ENCODE measurements at places on chromosomes 1 and 21. TPM values are rescaled to one million over a fixed set of nuclear protein-coding genes. Genes with fewer than 3 reads are reported as not detected.
A peak's percentile ranks its signal among the peaks of the same experiment; 100 is the strongest.

SH3BGRL3 gene
- 162 TPM for total RNA-seq

DHDDS gene
- 89.2 TPM for total RNA-seq

HES2 gene
- 0.36 TPM for total RNA-seq

ST6GALNAC3 gene
- total RNA-seq = 1.6 TPM

RXFP4 gene
- total RNA-seq = not detected

CR1L gene
- total RNA-seq = not detected

NBL1 gene
- 158 TPM for total RNA-seq

DNA sequence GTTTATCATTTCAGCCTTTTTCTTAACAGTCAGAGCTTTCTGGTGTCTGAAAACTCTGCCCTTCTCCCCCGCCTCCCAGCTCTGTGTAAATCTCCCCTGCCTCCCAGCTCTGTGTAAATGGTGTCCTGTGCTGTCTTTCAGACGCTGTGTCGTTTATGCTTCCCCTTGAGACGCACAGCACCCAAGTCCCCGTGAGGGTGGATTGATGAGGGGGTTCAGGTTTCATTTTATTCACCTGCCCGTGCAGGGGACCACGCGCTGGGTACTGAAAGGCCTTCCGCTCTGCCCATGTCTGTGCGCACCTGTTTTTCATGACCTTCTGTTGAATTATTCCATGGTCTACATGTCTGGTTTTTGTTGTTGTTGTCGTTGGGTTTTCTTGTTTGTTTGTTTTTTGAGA lies 108.2 kb upstream of the COL6A1 start:
- peak; percentile 38 for DNase-seq
- peaks cover 55% of the 10 kb centered on the region for H3K4me1 ChIP-seq
- H3K36me3 ChIP-seq = no peaks in the 10 kb centered on the region

DNA sequence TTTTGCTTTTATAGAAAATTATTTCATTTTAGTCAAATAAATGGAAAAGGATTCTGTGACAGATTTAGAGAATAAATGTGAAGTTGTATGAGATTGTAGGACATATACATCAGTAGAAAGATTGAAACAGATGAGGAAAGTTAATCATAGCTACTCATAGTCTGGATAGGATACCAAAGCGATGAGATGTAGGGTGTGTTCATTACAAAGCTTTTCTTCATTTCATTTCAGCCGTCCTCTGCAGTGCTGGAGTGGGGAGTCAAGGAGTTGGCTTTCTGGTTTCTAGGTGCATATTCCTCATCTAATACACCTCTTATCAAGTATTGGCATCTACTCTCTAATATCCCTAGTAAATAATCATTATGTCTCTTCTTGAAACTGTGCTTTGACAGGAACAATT lies 149.5 kb upstream of the NEGR1 start:
- no peak overlapping the region for H3K27ac ChIP-seq
- H3K36me3 ChIP-seq = peaks cover 6% of the 10 kb centered on the region
- H3K4me1 ChIP-seq = no peaks in the 10 kb centered on the region
- peaks cover 1% of the 10 kb centered on the region for H3K27me3 ChIP-seq

DNA sequence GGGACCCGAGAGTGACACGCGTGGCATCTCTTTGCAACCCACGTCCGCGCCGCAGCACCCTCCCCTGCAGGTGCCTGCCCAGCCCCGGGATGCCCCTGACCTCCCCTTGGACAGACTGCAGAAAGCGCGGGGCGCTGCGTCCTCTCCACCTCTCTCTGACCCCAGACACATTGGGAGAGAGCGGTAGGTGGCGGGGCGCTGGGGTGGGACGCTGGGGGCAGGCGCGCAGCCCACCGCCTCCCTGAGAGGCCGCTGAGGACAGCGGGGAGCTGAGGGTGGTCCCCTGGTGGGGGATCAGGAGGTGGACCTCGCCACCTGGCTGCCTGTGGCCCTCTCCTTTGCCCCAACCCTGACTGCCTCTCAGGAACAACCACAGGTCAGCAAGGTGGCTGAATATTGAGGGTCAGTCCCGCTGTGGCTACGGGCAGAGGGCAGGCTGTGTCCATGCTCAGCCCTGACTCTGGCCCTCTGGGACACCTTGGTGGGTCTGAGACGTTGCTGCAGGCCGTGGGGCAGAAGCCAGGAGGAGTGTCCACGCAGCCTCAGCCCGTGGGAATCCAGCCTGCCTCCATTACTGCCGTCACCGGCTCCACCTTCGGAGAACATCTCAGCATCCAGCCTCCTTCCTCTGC lies 761 bp upstream of the UBE2J2 start:
- no peak for DNase-seq
- no peaks in the 10 kb centered on the region for H3K27me3 ChIP-seq
- H3K4me3 ChIP-seq = peak overlapping the region; percentile 67

DNA sequence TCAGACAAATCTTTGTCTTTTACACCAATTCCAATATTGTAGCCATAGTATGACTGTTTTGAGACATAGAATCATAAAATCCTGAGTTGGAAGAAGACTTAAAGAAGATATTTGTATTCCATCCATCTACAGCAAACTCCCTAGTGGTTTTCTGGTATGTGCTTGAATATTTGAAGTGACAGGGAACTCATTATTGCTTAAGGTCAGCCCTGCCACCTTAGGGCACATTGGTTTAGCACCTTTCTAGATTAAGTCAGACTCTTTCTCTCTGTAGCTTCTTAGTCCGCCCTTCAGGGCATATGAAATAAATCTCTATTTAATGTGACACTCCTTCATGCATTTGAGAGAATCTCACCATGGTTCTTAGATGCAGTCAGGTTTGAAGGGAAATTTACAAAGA lies 49.8 kb downstream of the PTGER3 start:
- H3K27ac ChIP-seq = no peak overlapping the region
- DNase-seq = no peak
- no peak overlapping the region for H3K4me3 ChIP-seq
- H3K27me3 ChIP-seq = peaks cover 17% of the 10 kb centered on the region

GRCh38 chr1:7185721-7186120 lies 400.5 kb downstream of the CAMTA1 start:
- H3K27me3 ChIP-seq = peaks cover 16% of the 10 kb centered on the region
- H3K36me3 ChIP-seq = peaks cover 1% of the 10 kb centered on the region
- no peak overlapping the region for H3K4me3 ChIP-seq
- peaks cover 3% of the 10 kb centered on the region for H3K4me1 ChIP-seq
- no peak overlapping the region for H3K27ac ChIP-seq
- no peak for DNase-seq

DNA sequence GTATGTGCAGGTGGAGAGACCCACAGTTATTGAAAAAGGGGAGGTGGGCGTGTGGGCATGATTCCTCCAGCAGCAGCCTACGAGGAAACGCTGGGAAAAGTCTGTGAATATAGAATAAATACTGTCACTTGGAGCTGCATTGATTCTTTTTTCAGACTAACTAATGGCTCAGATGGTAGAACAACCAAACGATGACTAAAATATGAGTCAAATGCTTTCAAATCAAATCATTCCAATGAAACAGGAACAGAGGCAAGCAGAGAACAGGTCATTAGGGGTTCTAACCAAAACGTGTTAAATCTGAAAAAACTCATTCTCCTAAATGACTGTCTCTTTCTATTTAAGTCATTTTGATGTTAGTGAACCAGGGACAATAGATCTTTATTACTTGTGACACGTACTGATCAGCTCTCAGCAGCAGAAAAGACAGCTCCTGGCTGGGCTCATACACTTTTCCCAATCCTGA lies 35.1 kb upstream of the SEC16B start:
- H3K27ac ChIP-seq = no peak overlapping the region
- no peak overlapping the region for H3K4me3 ChIP-seq
- no peak for DNase-seq
- no peaks in the 10 kb centered on the region for H3K27me3 ChIP-seq
- H3K4me1 ChIP-seq = peaks cover 10% of the 10 kb centered on the region
- H3K36me3 ChIP-seq = no peaks in the 10 kb centered on the region

DNA sequence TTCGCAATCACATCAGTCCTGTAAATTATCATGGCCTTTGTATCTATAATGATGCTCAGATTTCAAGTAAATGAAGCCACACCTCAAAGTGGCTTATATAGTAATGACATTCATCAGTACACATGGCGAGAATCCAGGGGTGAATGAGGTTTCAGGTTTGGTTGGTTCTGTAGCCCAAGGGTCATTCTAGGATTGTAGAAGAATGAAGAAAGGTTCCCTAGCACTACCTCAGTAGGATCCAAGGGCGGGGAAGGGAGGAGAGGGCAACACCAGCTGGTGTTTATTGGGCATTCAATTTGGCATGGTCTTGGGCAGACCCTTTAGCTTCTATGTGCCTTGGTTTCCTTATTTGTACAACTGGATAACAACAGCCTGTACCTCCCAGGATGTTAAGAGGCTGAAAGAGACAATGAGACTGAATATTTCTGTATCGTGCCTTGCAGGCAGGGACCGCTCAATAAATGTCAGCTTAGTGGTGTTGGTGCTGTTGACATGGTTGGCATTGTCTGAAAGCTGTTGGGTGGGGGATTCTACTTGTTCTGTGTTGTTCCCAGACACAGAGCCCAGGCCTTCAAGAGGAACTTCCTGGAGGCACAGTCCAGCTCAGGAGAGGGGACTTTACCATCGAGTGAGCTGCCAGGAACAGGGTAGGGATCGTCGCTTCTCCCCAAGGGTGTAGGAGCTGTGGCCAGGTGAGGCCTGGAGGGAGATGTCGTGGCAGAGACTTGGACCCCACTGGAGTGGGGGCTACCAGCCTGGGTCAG lies 388.2 kb downstream of the PTPRU start:
- peaks cover 1% of the 10 kb centered on the region for H3K36me3 ChIP-seq
- no peak for DNase-seq
- H3K4me3 ChIP-seq = no peak overlapping the region
- H3K4me1 ChIP-seq = no peaks in the 10 kb centered on the region
- H3K27ac ChIP-seq = no peak overlapping the region
- peaks cover 5% of the 10 kb centered on the region for H3K27me3 ChIP-seq

- H3K4me1 ChIP-seq = no peaks in the 10 kb centered on the region
- DNase-seq = no peak
- no peak overlapping the region for H3K27ac ChIP-seq
- no peaks in the 10 kb centered on the region for H3K27me3 ChIP-seq
- H3K36me3 ChIP-seq = no peaks in the 10 kb centered on the region
These were observed 5.2 kb upstream of the AGPAT3 start for GRCh38 chr21:43859747-43860214.

- H3K4me1 ChIP-seq = no peaks in the 10 kb centered on the region
- no peak for DNase-seq
- peaks cover 1% of the 10 kb centered on the region for H3K27me3 ChIP-seq
These were observed 245.9 kb upstream of the PLD5 start for GRCh38 chr1:242770366-242770765.

GRCh38 chr1:53160924-53161378 lies 18.5 kb upstream of the SLC1A7 start:
- DNase-seq = no peak
- no peaks in the 10 kb centered on the region for H3K27me3 ChIP-seq
- no peak overlapping the region for H3K4me3 ChIP-seq
- no peak overlapping the region for H3K27ac ChIP-seq

GRCh38 chr1:201489643-201490261 lies 17.2 kb downstream of the CSRP1 start:
- H3K4me3 ChIP-seq = no peak overlapping the region
- H3K27ac ChIP-seq = peak overlapping the region; percentile 81
- no peaks in the 10 kb centered on the region for H3K27me3 ChIP-seq
- no peaks in the 10 kb centered on the region for H3K36me3 ChIP-seq
- peaks cover 79% of the 10 kb centered on the region for H3K4me1 ChIP-seq
- DNase-seq = no peak

GRCh38 chr1:37255136-37255795 lies 219.1 kb upstream of the ZC3H12A start:
- H3K27me3 ChIP-seq = peaks cover 18% of the 10 kb centered on the region
- DNase-seq = no peak
- H3K4me1 ChIP-seq = no peaks in the 10 kb centered on the region
- no peak overlapping the region for H3K27ac ChIP-seq

GRCh38 chr1:203996126-203996525 lies 76.8 kb upstream of the SOX13 start:
- peaks cover 5% of the 10 kb centered on the region for H3K4me1 ChIP-seq
- peaks cover 2% of the 10 kb centered on the region for H3K36me3 ChIP-seq
- no peak for DNase-seq
- peaks cover 25% of the 10 kb centered on the region for H3K27me3 ChIP-seq
- H3K27ac ChIP-seq = no peak overlapping the region

- H3K36me3 ChIP-seq = no peaks in the 10 kb centered on the region
- H3K27ac ChIP-seq = peak overlapping the region; percentile 92
- peak overlapping the region; percentile 87 for H3K4me3 ChIP-seq
These were observed 682 bp downstream of the SUCO start for GRCh38 chr1:172533513-172534151.

GRCh38 chr1:184649451-184649888 lies 105.2 kb downstream of the EDEM3 start:
- DNase-seq = no peak
- H3K27me3 ChIP-seq = no peaks in the 10 kb centered on the region
- H3K4me3 ChIP-seq = peak overlapping the region; percentile 48

DNA sequence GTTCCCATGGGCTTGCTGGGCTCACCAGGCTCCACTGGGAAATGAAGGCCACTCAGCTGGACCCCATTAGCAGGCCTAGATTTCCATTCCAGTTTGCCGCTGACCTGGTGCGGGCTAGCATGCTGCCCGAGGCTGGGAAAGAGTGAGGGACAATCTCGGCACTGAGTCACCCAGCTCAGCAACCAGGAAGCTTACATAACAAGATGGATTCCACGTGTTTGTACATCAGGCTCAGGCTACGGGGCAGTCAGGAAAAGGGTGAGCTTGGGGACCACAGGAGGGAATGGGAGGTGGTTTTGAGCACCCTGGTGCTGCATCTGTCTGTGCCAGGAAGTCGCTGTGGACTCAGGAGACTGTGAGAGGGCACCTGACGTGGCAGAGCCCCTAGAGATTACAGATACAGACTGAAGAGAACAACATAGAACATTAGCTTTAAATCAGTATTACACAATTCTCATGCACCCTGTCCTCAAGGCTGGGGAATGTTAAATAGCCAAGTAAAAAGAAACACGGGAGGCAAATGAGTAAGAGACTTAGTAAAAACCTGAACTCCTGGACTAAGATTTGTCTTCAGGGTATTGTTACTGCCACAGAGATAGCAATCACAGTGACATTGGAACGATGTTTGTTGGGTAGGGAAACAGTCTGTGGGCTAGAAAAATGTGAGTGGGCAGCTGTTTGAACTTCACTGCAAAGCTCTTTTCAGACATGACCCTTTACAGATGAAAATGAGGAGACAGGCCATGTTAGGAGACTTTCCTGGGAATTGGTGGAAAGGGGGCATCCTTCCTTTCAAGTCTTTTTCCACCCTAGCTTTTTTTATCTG lies 51.1 kb downstream of the GLUL start:
- H3K4me1 ChIP-seq = peaks cover 5% of the 10 kb centered on the region
- H3K27me3 ChIP-seq = peaks cover 15% of the 10 kb centered on the region
- peak overlapping the region; percentile 1 for H3K27ac ChIP-seq
- no peaks in the 10 kb centered on the region for H3K36me3 ChIP-seq

DNA sequence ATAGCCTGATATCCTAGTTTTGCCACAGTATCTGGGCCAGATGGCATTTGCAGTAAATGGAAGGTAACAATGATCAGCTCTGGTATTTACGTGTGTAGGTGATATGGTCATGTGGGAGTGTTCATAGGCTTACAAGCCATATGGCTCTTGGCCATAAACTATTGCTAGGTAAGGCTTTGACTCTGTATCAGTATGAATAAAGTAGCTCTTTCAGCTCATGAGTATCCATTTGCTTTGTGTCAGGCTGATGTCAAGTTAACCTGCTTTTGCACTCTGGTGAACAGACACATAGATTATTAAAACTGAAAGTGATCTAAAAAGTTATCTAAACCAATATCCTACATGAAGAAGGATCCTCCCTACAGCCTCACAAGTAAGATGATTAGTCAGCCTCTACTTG lies 69.0 kb downstream of the DDR2 start:
- no peak for DNase-seq
- H3K4me1 ChIP-seq = peaks cover 16% of the 10 kb centered on the region
- H3K27me3 ChIP-seq = no peaks in the 10 kb centered on the region
- H3K27ac ChIP-seq = no peak overlapping the region
- H3K4me3 ChIP-seq = no peak overlapping the region

GRCh38 chr1:184632415-184633175 lies 122.1 kb downstream of the EDEM3 start:
- H3K4me1 ChIP-seq = no peaks in the 10 kb centered on the region
- peaks cover 2% of the 10 kb centered on the region for H3K36me3 ChIP-seq
- DNase-seq = no peak
- no peaks in the 10 kb centered on the region for H3K27me3 ChIP-seq
